Stimulated activated CD8-positive, alpha-beta memory T cell treated with anti-CD3 and anti-CD28 coated beads, Interleukin-4, amount 100 ng/mL, for 1 hour (primary cell): ENCODE measurements at places on chromosomes 11 and 22.

DNA sequence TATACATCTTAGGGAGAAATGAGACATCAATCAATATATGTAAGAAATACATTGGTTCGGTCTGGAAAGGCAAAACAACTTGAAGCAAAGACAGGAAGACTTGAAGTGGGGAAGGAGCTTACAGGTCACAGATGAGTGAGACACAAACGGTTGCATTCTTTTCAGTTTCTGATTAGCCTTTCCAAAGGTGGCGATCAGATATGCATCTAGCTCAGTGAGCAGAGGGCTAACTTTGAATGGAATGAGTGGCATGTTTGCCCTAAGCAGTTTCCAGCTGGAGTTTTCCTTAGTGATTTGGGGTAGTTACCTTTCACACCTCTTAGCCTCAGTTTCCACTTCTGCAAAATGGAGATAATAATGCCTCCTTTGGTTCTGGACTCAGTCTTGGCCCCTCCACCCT, 15.8 kb downstream of the LHFPL7 start:
- no peak for DNase-seq

- no peak for DNase-seq
Measured at GRCh38 chr22:27873472-27873871, 45.6 kb downstream of the PITPNB start.

GRCh38 chr22:21686634-21687393, 21.0 kb downstream of the PPIL2 start:
- DNase-seq, result no peak

GRCh38 chr22:19940536-19941364, 822 bp upstream of the COMT start:
- DNase-seq, result no peak

DNA sequence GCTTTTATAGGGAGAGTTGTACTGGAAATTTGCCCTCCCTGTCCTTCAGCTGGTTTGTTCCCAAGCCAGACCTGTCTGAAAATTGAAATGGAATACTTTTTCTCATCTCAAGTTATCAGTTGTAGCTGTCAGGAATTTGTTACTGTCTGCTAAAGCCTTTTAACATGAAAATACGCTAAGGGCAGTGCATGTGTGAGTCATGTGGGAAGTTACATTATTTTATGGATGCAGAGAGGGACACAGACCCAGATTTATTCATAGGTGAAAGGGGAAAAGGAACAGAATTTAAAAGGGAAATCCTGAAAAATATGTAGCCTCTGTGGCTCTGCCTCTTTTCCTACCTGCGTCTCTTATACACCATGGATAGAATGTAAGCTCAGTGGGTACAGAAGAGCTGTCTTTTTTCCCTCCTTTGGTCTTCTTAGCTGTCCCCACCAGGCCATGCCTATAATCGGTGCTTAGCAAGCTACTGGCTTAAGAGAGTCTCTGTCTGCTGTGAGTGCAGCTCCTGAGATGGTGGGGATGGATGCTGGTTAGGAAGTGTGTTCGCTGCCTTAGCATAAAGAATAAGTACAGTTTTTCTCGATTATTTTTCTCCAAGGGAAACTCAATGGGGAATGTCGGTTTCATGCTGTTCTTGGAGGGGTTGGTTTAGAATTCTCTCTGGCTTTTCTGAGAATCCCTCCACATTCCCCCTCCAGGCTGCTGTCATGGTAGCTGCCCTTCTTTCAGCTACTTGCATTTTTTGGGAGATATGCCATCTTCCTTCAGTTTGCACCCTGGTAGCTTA, 166.8 kb downstream of the TEAD1 start:
- DNase-seq, result no peak

- no peak for DNase-seq
Measured at GRCh38 chr11:1843098-1843473, 4.3 kb downstream of the TNNI2 start.

- DNase-seq, result no peak
Measured at GRCh38 chr11:104531075-104531474, 367.1 kb upstream of the PDGFD start.

DNA sequence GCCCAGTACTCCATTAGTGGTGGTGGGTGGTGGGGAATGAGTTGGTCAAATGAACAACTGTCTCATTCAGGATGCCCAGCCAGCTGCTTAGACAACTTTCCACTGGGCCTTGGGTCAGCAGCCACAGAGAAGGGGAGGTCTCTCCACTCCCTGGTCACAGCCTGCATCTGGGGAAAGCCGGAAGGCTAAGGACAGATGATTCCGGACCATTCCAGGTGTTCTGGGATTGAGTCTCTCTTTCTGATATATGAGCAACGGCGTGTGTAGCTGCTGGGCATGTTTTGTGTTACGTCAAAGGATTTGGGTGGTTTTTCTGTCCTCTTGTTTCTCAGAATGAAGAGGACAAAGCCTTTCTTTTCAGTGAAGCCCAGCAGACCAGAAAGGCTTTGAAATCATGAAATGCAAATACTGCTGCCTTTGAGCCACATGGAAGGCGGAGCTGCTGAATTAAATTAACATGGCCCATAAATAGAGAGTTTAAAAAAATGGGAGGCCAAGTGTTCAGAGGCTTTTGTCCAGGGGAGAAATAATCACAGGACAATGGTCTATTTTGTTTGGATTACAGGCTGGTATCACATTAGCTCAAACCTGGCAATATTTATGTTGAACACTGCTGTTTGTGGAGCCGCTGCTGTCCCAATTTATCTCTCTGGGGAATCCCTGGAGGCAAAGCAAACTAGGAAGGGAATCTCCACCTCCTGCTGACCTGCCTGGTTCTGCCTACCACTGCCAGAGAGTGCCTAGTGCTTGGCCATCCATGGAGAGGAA, 234.4 kb upstream of the E2F8 start:
- no peak for DNase-seq

GRCh38 chr22:23283591-23284503, 103.5 kb downstream of the BCR start:
- no peak for DNase-seq

DNA sequence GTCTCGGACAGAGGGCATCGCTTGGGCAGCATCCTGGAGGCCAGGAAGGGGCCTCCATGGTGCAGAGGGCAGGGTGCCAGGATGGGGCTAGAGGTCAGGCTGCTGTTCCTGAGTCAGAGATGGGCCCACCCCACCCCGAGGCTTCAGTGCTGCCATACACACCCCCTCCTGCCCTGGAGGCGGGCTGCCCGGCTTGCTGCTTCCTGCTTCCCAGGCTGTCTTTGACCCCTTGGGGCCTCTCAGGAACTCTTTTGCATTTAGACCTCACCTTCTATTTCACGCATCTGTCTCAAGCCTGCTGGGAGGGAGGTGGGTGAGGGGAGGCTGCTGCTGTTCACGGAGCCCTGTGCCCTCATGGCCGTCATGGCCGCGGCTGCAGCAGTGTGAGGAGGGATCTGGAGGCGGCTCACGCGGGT, 6.6 kb upstream of the GRAMD4 start:
- DNase-seq, result no peak

GRCh38 chr11:129247135-129247534, 55.0 kb upstream of the ARHGAP32 start:
- DNase-seq, result no peak

GRCh38 chr11:11970556-11970955, 37.9 kb downstream of the DKK3 start:
- DNase-seq, result no peak

DNA sequence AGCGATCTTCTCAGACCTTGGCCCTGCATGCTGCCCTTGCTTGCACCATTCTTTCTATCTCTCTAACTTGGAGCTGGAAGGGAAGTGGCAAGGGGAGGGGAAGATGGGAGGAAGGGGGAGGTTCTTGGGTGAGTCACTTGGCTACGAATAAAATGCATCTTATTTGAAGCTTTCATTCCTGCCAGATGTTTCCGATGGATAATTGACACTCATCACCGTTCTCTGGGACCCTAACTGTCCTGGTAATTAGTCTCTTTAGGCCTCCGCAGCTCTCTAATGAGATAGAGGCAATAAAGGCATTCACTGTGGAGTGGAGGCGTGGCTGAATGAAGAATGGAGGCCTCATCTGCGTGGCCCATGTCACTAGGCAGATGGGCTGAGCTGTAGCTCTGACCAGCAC, 960.1 kb downstream of the NTM start:
- no peak for DNase-seq

GRCh38 chr22:27881421-27881820, 37.6 kb downstream of the PITPNB start:
- DNase-seq, result no peak

- no peak for DNase-seq
Measured at GRCh38 chr11:73989156-73989555, 6.5 kb upstream of the UCP2 start.

DNA sequence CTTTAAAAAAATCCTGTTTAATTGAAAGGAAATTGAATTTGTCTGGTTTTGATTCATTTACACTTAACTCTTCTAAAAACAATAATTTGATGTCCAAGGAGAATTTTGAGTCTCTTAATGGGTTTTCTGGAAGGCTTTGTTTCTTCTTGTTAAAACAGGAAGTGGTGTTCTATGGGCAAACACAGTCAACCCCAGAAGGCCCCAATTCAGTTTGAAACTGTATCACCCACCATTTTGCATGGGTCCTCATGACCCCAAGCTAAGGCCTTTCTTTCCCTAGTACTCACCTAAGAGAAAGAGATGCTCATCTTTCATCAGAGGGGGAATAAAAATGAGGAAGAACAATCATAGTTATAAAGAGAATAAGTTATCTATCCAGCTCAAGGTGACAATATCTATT, 10.6 kb downstream of the FLI1 start:
- no peak for DNase-seq

- no peak for DNase-seq
Measured at GRCh38 chr11:70200212-70200844, 2.8 kb upstream of the FADD start.

DNA sequence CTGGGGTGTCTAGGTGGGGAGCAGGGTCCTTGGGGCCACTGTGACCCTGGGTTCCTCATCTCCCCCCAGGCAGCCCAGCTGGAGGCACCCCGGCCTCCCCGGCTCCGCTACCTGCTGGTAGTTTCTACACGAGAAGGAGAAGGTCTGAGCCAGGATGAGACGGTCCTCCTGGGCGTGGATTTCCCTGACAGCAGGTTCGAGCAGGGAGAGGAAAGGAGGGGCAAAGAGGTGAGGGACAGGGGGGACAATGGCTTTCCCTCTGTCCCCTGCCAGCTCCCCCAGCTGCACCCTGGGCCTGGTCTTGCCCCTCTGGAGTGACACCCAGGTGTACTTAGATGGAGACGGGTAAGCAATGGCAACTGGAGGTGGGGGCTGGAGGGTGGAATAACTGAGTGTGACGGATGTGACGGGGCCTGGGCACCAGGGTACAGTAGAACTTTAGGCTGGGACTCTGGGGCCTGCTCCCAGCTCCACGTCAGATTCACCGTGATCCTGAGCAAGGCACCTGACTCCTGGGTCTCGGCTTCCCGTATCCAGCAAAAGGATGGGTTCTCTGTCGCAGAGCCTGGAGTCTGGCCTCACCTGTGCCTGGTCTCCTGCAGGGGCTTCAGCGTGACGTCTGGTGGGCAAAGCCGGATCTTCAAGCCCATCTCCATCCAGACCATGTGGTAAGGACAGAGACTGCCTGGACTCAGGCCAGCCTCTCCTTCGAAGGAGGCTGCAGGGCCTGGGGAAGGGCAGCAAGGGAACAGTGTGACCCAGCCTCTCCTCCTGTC, 3.6 kb downstream of the SSH3 start:
- no peak for DNase-seq

- no peak for DNase-seq
Measured at GRCh38 chr11:58957922-58958321, 18.6 kb downstream of the GLYATL1 start.

DNA sequence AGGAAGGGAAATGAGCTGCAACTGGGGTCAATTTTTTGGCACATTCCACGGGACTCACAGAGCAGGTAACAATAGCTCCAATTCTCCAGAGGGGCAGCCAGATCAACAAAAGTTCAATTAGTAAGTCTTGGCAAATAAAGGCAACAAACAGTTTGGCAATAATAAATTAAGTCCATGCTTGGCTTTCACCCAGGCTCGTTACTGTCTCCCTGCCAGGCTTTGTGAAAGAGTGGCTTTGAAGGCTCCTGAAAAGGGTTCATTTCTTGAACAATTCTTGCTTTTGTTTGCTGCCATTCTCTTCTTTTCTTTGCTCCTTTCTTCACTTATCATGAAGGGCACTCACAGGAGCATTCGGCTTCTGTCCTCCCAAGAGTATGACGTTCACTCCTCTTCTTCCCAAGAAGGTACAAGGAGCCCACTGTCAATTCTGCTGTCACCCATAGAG, 123.3 kb downstream of the APIP start:
- DNase-seq, result no peak

- DNase-seq, result no peak
Measured at GRCh38 chr11:106249617-106250239, 172.3 kb downstream of the AASDHPPT start.

GRCh38 chr11:13205486-13205885, 72.1 kb upstream of the BMAL1 start:
- DNase-seq, result no peak

- DNase-seq, result no peak
Measured at GRCh38 chr11:62922189-62922589, 1.0 kb upstream of the CHRM1 start.

DNA sequence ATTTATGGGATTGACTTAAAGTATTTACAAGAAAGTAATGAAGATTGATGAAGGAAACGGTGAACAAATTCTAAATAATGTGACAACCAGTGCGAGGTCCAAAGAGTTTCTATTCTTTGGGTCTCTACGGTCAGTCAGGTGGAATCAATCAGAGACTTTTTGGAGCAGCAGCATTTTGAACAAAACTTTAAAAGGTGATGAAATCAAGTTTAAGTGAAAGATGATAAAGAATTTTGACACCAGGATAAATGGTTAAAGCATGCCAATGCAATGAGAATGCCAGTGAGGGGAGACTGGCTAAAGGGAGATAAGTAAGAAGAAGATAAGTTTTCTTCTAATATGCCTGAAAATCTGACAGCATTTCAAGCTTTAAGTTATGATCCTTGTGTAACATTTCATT, 67.9 kb downstream of the DCUN1D5 start:
- DNase-seq, result no peak

- no peak for DNase-seq
Measured at GRCh38 chr11:11929920-11930319, 78.5 kb downstream of the DKK3 start.

GRCh38 chr11:126823274-126823673, 177.3 kb downstream of the KIRREL3 start:
- no peak for DNase-seq

GRCh38 chr11:11237070-11237832, 115.8 kb downstream of the CSNK2A3 start:
- no peak for DNase-seq

- DNase-seq, result no peak
Measured at GRCh38 chr11:76216536-76217325, 10.4 kb upstream of the WNT11 start.
